ENCODE measurements at places on chromosomes 1 and 21. TPM values are rescaled to one million over a fixed set of nuclear protein-coding genes. Genes with fewer than 3 reads are reported as not detected.

CRP gene
- polyA plus RNA-seq, result not detected

NKAIN1 gene
- polyA plus RNA-seq, result not detected

FAM110D gene
- not detected for polyA plus RNA-seq

PLD5 gene
- polyA plus RNA-seq, result not detected

XCL1 gene
- polyA plus RNA-seq, result 0.19 TPM

RNF220 gene
- polyA plus RNA-seq, result 74.7 TPM

- no peak for DNase-seq
These were observed 5.5 kb upstream of the TBX15 start for GRCh38 chr1:118993700-118994026.

GRCh38 chr1:202200112-202200548, 6.5 kb downstream of the LGR6 start:
- no peak for DNase-seq

DNA sequence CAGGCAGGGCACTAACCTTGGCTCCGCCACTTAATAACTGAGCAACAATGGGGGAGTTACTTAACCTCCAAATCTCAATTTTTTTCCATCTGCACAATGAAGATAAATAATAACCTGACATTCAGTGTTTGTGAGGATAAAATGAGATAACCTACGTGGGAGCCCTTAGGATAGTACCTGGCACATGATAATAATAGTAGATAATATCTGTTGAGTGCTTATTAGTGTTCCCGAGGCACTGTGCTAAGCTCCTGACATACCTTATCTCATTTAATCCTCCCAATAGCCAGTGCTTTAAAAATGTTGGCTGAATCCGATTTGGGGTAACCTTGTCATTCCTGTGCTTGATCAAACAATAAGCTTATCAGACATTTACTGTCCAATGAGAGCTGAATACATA, 128.7 kb upstream of the UBE2U start:
- no peak for DNase-seq

DNA sequence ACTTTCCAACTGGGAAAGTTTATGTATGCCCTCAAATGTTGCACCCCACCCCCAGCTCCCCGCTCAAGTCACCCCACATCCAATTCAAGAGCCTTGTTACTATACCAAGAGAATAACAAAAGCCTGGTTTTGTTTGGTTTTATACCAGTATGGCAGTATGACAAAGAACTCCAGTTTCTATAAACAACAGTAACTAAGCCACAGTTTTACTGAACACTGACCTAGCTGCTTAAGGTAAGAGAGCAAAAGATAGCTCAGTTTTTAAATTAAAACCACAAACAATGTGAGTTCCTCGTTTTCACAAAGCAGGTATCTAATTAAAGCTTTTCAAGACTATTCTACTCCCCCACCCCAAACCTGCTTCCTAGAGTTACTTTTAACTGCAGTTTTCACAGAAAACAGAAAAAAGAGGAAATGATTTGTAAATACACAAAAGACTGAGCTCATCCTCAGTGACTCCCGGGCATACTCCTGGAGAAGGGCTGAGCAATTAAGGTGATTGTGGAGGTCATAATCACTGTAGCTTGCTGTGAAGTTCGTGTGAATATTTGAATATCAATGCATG, 59.3 kb upstream of the LHX8 start:
- no peak for DNase-seq

GRCh38 chr1:57422271-57423134, 1.4 kb downstream of the DAB1 start:
- DNase-seq, result no peak

DNA sequence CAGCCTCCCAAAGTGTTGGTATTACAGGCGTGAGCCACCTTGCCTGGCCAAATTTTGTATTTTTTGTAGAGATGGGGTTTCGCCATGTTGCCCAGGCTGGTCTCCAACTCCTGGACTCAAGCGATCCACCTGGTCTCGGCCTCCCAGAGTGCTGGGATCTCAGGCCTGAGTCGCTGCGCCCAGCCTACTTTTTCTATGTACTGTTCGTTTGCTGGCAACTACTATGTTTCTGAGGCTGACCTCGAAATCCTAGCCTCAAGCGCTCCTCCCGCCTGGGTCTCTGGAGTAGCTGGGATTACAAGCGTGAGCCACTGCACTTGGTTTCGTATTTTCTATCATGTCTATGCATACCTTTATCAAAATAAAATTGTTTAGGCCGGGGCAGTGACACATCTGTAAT, 675 bp upstream of the TEKT2 start:
- no peak for DNase-seq

DNA sequence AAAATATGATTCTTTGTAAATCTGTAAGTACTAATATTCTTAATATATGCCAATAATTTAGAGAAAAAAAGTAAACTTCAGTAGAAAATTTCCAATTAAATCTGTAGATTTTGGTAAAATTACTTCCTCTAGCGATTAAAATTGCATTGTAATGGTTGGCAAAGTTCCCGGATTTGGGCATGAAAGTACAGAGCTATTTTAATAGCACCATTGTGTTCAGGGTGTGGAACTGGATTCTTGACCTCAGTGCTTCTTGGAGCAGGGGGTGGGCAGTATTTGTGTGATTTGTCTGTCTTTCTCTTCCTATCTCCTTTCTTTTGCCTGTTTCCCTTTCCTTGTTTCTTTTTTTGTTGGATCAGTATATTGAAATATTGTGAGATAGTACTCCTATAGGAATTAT, 72.1 kb downstream of the DNM3 start:
- no peak for DNase-seq

DNA sequence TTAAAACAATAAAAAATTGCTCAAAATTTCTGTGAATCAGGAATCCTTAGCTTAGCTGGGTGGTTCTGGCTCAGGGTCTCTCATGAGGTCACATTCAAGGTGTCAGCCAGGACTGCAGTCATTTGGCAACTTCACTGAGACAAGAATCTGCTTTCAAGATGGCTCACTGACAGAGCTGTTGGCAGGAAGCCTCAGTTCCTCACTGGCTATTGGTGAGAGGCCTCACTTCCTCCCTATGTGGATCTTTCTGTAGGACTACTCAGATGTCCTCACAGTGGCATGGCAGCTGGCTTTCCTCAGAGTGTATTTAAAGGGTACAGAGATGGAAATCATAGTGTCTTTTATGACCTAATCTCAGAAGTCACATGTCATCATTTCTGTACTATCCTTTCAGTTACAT, 785.7 kb downstream of the ADGRL2 start:
- DNase-seq, result no peak

DNA sequence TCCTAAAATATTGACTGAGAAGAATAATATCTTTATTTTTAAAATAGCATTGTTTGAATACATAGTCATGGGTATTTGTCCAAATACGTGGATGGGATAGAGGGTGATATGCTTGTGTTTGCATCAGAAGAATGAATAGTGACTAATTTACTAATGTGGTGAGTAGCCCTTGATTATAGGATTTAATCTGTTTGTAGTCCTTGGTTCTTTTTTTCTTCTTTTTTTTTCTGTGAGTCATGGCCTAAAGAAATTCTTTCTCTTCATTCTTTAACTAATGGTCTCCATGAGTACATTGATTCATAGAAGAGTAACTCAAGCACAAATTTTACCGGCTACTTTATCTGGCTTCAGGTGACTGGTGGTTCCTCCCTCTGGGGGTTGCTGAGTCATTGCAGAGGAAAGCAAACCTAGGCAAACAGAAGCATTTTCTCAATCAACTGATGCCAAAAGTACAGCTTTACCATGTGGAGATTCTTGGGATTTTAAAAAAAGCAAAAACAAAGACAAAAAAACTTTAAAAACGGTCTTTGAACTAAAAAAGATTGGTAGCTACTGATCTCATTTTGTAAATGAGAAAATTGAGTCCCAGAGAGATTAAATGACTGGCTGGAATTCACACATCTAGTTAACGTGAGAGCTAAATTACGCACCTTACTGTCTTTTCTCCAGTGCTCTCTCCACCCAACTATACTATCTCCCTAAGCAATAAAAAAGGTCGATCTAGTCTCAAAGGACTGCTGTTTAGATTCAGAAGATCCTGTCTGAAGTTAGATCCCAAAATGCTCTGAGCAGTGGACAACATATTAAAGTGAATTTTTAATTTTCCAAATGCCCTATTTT, 40.5 kb downstream of the AK5 start:
- no peak for DNase-seq

- DNase-seq, result no peak
These were observed 90.0 kb downstream of the UBR4 start for GRCh38 chr1:19120070-19120469.

- DNase-seq, result no peak
These were observed 917 bp downstream of the STX12 start for GRCh38 chr1:27773826-27774445.

Measured in CD4-positive, alpha-beta memory T cell (primary cell).